Stimulated activated CD8-positive, alpha-beta memory T cell treated with anti-CD3 and anti-CD28 coated beads, Interleukin-4, amount 100 ng/mL, for 48 hours (primary cell): ENCODE measurements at places on chromosomes 6 and 20.
A peak's percentile ranks its signal among the peaks of the same experiment; 100 is the strongest.

DNA sequence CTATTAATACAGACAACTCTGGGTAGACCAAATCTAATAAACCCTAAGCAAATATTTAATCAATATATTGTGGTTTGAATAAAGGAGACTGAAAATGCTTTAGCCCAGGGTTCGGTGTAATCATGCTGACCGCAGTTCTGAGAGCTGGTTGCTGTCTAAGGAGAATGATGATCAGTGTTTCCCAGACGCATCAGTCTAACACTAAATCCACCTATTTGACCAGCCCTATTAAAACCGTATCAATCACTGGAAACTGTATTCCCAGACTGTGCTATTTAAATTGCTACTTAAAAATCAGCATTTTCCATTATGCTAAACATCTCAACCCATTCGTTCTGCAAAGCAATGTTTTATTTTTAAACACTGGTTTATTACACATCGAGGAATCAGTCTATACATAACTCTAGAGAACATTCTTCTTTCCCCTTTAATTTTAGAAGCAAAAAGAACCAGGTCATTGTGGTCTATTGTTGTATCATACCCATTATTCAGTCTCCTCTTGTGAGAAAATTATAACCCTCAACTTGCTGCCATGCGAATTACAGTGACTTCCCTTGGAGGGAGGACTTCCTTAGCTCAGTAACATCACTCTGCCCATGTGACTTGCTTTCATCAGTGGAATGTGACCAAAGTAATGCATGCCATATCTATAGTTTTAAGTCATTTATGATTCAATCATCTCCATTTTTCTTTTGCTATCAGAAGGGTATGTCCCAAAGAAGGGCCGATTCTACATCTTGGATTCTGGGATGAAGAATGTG, 515.2 kb upstream of the JAG1 start:
- DNase-seq, result no peak

GRCh38 chr20:3209257-3209945, at the start of gene ITPA:
ITPA (plus strand) TSS chr20:3209498; CDS start chr20:3209552, 54 bp downstream.
- peak; percentile 78 for DNase-seq

GRCh38 chr6:11364971-11365397, 132.5 kb upstream of the NEDD9 start:
- no peak for DNase-seq

- DNase-seq, result no peak
These were observed 5.8 kb downstream of the KIAA0319 start for GRCh38 chr6:24640166-24640565.

DNA sequence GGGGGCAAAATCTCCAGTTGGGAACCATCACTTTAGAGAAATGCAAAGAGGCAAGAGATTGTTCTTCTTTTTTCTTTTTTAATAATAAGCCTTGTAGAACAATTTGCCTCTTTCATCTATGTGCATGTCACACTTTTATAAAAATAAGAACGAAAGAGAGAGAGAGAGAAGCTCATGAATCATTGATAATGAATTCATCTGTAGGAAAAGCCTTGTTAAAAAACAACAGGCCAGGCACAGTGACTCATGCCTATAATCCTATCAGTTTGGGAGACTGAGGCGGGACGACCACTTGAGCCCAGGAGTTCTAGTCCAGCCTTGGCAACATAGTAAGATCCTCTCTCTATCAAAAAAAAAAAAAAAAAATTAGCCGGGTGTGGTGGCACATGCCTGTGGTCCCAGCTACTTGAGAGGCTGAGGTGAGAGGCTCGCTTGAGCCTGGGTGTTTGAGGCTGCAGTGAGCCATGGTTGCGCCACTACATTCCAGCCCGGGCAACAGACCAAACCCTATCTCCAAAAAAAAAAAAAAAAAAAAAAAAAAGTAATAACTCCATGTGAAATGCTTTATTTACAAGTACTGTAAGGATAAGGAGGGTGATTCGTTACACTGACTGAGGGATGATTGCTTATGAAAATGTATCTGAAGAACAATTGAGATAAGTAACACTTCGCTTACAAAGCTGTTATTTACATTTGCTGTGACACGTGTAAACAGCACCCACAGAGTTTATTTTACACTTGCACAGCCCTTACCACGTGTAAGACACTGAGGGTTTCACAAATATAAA, 6.0 kb downstream of the CCN5 start:
- no peak for DNase-seq
